ENCODE measurements at places on chromosomes 3 and 15. TPM values are rescaled to one million over a fixed set of nuclear protein-coding genes. Genes with fewer than 3 reads are reported as not detected.

The ANAPC13 gene
- total RNA-seq = 47.6 TPM

The BCHE gene
- 0.79 TPM for total RNA-seq

The PARP15 gene
- not detected for total RNA-seq

The TIMMDC1 gene
- 62.7 TPM for total RNA-seq

The PP2D1 gene
- not detected for total RNA-seq

The GOLGA6L10 gene
- 0.50 TPM for total RNA-seq

The MED12L gene
- 0.68 TPM for total RNA-seq

The INAFM2 gene
- total RNA-seq = 4.8 TPM

Measured in A549 treated with GW870086 at 1 μM for 4 hours (cell line).